ENCODE measurements at places on chromosomes 2 and 18.
A peak's percentile ranks its signal among the peaks of the same experiment; 100 is the strongest.

- DNase-seq, result no peak
Measured at GRCh38 chr18:24317370-24317769, 80.3 kb downstream of the OSBPL1A start.

- no peak for DNase-seq
Measured at GRCh38 chr2:184971546-184972068, 373.3 kb downstream of the ZNF804A start.

- peak; percentile 9 for DNase-seq
Measured at GRCh38 chr2:111930875-111931274, 32.5 kb downstream of the MERTK start.

- DNase-seq, result peak; percentile 28
Measured at GRCh38 chr2:98467082-98467536, 22.5 kb downstream of the INPP4A start.

DNA sequence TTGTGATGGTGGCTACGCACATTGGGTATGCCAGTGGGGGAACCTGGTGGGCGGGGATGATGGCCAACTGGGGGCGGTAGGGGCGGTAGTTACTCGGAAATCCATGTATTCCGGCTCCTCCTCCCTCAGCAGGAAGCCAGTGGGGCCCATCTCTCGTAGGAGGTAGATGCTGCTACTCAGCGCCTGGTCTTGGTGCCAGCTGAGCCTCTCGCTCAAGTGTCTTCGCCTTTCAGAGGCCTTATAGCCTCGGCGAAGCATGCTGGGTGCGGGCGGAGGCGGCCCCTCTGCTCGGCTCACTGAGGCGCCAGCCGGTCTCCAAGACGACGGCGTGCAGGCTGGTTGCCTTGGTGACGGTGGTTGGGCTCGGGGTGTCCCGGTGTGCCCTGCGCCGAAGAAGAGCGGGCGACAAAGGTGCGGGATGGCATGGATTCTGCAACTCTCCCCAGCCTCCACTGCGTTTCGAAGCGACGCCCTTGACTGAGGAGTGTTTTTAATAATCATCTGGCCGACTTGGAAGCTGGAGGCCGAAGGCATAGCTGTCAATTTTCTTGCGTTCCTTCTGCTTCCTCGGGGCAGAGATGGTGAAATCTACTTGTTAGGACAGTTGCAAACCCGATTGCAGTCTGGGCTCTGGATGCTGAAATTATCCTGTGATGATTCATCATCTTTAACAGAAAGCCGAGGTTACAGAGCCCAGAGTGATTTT is at the start of gene ZSWIM2:
Gene ZSWIM2, minus strand, starts transcription at position 298 of the 706 bp plus-strand sequence. Its CDS starts 40 bp downstream, at position 258.
- peak; percentile 23 for DNase-seq

GRCh38 chr2:1632510-1632909 is 111.8 kb downstream of the PXDN start:
- DNase-seq, result no peak
